H4 (cell line): ENCODE measurements at places on chromosomes 7 and 10. TPM values are rescaled to one million over a fixed set of nuclear protein-coding genes. Genes with fewer than 3 reads are reported as not detected.

Gene DNAH11
- total RNA-seq, result 53.6 and 60.4 TPM in 2 replicates

Gene WNT8B
- not detected in 2 replicates for total RNA-seq

Gene PSMG3
- 99.6 and 126 TPM in 2 replicates for total RNA-seq

Gene NEUROG3
- 0.14 TPM in 1 of 2 replicates, not detected in the other for total RNA-seq

Gene FRAT2
- total RNA-seq, result 6.2 and 11.0 TPM in 2 replicates

GRCh38 chr10:96895662-96896424 lies 63.7 kb downstream of the LCOR start:
- no peak for DNase-seq

DNA sequence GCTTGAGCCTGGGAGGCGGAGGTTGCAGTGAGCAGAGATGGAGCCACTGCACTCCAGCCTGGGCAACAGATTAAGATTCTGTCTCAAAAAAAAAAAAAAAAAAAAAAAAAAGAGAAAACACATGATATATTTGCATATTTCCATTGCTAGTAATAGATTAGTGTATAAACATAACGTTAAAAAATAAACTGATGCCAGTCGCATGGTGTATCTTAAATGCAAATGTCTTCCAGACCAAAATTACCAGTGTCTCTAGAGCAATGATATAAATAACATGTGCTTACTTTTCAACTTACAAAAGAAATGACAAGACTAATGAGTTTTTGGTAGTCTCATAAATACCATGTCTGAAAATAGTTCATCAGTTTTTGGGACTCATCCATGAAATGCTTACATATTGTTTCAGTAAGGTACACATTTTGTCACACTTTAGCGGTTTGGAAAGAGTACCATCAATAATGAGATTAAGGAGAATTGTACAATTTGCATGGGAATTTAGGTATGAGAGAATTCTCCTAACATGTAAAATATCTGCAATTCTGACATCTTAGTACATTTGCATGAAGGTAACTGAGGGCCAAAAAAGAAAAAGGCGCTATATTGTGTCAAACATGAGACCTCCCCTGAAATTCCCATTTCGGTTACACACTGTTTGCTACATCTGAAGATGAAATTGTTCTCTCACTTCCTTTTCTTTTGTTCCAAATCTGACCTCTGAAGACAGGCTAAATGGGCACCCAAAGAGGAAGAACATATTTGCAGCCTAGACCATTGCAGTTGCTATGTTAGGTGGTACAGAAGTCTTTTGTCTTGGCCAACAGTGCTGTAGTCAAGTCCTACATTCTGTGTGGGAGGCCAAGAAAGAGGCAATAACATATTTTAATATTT lies 51.5 kb upstream of the PIP4K2A start:
- DNase-seq, result no peak

DNA sequence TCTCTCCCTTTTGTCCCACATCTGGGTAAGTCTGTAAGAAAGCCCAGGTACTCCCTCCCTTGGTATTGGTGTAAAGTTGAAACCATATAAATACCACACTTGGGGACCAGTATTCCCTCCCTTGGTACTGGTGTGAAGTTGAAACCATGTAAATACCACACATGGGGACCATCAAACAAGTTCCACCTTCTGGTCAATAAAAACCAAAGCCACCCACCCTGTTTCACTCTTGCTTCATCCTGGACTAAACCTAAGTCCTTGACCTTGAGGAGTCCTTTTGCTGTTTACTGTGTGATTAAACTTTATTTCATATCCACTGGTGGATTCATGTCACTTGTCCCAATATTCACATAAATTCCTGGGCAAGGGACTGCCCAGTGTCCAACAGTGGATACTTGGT lies 8.4 kb downstream of the P4HA1 start:
- no peak for DNase-seq

GRCh38 chr10:69624245-69624786 lies 5.7 kb upstream of the FAM241B start:
- no peak for DNase-seq

- no peak for DNase-seq
Measured at GRCh38 chr7:158700008-158700407, 4.6 kb downstream of the NCAPG2 start.

GRCh38 chr7:155660059-155660757 lies 15.7 kb downstream of the RBM33 start:
- DNase-seq, result no peak

- DNase-seq, result no peak
Measured at GRCh38 chr7:110432061-110432553, 658.8 kb upstream of the LRRN3 start.

- DNase-seq, result no peak
Measured at GRCh38 chr7:57867884-57868701, 418.1 kb downstream of the ZNF716 start.

DNA sequence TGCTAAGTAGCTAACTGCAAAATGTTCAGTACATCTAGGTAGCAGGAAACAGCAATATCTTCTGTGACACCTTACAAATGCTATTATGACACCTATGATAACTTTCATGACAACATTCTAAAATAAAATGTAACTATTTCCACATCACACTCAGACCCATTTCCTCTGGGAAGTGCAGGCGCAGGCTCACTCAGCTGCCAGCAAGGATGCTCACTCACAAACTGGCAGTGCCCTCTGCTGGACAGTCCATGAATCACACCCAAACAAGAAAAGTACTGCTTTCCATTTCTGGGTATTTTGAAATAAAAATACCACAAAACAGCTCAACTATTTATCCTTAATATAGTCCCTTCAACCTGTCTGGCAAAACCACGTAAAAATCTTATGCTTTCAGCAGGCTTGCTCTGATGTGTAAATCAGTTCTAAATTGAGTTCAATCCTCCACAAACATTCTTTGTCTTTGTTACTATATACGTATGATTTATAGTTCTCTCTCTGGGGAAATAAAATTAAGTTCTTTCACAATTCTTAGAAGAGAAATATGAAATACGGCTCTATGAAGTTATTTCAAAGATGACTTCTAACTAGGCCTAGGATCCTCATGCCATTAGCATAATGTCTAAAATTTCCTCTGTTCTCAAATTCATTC lies 176.6 kb downstream of the PARD3 start:
- peak; percentile 59 for DNase-seq

- DNase-seq, result no peak
Measured at GRCh38 chr7:128672927-128673517, 930 bp downstream of the GARIN1A start.

- DNase-seq, result no peak
Measured at GRCh38 chr10:43237128-43237527, 29.7 kb downstream of the RASGEF1A start.

DNA sequence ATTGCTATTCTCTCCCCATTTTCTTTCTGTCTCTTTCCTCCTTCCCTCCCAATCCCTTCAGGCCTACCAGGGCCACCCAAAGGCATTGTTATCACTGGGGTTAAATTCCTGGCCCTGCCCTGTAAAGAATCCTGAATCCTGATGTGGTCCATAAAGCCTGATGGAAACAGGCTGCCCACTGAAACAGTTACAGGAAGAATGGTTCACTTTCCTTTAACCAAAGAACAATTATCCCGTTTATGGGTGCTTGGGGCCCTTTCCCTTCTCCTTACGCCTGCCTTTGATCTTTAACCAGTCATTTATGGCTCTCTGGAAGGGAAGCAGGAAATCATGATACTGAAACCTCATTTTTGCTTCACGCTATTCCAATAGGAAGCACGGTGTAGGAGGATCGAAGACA lies 273.1 kb upstream of the NEBL start:
- no peak for DNase-seq

- DNase-seq, result no peak
Measured at GRCh38 chr10:68154211-68154497, 44.9 kb downstream of the MYPN start.

GRCh38 chr7:151272877-151273276 lies 24.4 kb upstream of the SMARCD3 start:
- DNase-seq, result no peak

DNA sequence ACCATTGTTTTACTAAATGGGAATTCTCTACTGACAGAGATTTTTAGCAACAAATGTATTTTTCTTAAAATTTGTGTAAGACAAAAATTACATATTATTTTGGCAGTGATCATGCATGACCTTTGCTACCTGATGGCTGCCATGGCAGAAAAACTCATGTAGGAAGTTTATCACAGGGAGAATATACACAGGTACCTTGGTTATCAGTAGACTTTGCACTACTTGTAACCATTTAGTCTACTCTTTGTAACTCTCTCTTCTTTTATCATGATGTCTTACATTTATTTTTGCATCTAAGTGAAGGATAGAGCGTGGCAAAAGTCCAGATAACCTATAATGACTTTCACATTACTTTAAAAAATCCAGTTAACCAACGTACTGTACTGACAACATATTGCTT lies 34.1 kb downstream of the REEP3 start:
- DNase-seq, result no peak

DNA sequence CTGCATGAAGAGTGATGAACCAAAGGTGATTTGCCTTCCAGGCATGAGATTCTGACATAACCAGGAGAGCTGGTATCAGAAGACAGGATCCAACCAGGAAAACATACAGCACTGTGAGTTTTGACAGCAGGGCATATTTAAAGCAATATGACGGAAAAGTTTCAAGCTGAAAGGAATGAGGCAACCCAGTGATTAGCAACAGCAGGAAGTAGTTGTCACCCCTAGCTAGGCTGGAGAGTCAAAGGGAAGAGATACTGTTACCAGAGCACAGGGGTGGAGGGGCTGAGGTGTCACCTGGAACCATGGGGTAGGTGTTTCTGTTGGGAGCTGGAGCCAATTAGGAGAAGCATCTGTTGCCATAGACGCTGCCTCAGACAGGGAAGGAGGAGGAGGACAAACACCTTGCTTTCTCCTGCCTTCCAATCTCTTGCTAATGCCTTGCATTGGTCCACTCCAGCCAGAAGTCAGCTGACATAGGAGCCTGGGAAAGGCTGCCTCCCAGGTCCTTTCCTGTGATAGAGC lies 125.4 kb upstream of the SORCS3 start:
- no peak for DNase-seq

GRCh38 chr10:26706936-26707335 lies 9.4 kb downstream of the PDSS1 start:
- DNase-seq, result no peak
